ENCODE measurements at places on chromosomes 16 and 17.

GRCh38 chr16:84414789-84415326, 46.5 kb downstream of the ATP2C2 start:
- no peak for DNase-seq

DNA sequence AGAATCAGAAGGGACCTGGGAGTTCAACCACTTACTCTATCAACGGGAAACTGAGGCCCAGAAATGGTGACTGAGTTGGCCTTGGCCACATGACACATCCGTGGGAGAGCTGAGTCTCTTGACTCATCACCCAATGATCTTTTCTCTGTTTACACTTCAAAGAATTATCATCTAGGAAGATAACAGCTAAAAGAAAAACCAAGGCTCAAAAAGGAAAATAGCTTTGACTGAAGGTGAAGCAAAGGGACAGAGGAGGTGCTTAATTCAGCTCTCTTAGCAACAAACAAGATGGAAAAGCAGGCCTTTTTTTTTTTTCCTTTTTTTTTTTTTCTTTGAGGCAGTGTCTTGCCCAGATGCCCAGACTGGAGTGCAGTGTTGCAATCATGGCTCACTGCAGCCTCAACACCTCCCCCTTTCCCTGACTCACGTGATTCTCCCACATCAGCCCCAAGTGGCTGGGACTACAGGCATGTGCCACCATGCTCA, 16.7 kb downstream of the ERCC4 start:
- DNase-seq, result no peak

- DNase-seq, result peak; percentile 82
These were observed 26.3 kb upstream of the HS3ST2 start for GRCh38 chr16:22787466-22788192.

DNA sequence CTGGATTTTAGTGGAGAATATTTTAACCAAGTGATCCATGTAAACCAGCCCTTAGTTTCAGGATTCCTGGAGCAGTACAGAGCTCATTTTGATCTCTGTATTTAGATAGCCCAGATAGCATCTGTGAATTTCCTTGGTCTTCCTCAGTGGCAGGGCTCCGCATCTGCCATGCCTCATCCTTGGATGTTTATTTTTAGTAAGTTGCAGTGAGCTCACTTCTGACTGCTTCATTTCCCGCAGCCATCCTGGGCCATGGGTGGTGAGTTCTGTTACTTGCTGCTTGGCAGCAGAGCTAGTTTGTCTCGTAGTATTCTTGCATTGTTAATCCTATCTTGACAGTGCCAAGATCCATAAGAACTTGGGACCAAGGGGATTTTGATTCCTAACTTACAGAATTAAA, 33.7 kb downstream of the IST1 start:
- no peak for DNase-seq

DNA sequence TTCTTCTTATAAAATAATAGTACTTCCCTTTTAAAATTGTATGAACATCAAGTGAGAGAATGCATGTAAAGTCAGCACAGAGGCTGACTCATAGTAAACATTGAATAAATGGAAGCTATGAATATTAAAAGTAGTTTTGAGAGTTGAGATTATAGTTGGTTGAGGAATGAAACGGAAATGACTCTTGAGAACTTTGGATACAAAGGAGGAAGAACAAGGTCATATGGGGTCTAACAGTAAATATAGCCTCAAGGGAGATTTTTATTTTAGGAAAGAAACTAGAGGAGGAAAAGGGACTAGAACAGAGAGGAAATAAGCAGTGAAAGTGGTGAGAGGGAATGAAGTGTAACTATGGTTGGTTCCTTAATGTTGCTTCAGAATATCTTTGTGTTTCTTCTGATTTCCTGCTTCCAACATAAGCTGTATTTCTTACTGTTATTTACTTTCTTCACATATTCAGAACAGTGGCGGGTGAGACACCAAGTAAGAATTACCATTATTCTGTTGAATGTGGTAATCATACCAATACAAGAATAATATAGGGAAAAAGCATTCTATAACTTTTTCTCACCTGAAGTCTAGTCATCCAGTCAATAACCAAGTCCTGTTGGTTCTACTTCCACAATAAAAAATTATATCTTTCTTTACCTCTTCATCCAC, 165.1 kb downstream of the CHD9 start:
- no peak for DNase-seq

- DNase-seq, result no peak
These were observed 77.6 kb upstream of the KSR1 start for GRCh38 chr17:27378482-27379175.

DNA sequence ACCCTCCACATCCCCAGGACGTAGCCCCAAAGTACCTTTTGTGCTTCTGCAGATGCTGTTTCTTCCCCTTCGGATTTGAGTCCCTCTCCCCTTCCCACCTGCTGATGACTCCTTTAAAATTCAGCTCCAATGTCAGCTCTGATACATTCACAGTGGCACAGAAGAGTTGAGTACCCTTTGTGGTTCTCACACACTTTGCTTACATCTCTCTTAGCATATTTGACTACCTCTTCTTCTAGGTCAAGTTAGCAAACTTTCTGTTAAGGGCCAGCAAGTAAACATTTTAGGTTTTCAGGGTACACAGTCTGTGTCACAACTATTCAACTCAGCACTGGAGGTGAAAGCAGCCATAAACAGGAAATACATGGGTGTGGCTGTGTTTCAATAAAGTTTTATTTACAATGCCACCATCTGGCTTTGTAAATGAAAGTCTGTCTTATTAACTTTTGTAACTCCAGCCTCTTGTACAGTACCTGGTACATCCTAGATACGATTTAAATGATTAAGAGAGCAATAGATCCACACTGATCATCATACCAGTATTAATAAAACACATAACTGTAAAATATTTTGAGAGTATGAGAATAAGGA, 161.7 kb downstream of the SOX9 start:
- DNase-seq, result no peak

DNA sequence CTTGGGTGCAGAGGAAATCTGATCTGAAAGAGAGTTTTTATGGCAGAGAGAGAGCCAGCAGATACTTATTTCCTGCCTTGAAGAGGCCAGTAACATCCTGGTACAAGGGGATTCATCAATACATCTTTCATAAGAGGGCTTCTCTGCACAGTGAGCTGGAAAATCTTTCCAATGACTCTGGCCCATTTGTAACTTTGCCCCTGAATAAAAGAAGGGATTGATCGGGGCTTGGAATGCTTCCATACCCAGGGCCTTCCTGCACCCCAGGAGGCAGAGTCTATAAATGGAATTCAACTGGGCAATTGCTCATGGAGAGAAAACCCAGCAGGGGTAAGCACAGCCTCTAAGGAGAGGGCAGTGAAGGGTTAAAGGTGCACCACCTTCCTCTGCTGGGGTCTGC, 163.3 kb downstream of the XYLT1 start:
- no peak for DNase-seq

- DNase-seq, result no peak
These were observed 5.5 kb downstream of the MAP2K3 start for GRCh38 chr17:21289902-21290571.

DNA sequence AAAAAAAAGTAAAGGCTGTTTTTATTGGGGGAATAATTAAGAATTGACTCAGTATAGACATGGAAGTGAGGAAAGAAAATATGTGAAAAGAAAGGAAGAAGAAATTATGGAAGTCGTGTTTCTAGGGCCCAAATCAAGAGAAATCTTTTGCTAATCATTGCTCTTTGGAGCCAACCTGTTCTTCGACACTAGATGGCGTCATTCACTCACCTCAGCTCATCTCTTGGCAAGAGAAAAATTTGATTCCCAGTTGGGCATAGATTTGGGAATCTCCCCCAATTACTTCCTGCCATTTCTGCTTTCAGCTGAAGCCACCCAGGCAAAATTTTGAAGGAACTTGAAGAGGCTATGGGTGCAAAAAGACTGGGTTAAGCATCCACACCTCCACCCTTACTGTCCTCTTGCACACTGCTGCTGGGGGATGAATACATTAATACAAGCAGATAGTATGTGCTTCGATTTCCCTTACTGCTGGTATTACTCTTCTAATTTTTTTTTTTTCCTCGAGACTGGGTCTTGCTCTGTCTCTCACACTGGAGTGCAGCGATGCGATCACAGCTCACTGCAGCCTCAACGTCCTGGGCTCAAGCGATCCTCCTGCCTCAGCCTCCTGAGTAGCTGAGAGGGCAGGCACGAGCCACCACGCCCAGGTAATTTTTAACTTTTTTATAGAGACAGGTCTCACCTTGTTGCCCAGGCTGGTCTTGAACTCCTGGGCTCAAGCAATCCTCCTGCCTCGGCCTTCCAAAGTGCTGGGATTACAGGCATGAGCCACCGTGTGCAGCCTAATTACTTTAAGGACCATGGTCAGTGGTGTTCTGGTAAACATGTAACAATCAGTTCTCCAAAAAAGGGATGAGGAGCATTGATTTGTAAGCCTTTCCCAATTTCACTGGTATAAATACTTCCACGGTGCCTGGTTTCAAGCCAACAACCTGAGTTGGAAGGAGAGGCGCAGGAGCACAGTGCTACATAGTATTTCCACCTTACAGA, 13.5 kb downstream of the PSMD7 start:
- DNase-seq, result no peak

GRCh38 chr16:51443934-51444333, 292.9 kb upstream of the SALL1 start:
- no peak for DNase-seq

- no peak for DNase-seq
These were observed 16.8 kb upstream of the USP43 start for GRCh38 chr17:9628509-9628908.

DNA sequence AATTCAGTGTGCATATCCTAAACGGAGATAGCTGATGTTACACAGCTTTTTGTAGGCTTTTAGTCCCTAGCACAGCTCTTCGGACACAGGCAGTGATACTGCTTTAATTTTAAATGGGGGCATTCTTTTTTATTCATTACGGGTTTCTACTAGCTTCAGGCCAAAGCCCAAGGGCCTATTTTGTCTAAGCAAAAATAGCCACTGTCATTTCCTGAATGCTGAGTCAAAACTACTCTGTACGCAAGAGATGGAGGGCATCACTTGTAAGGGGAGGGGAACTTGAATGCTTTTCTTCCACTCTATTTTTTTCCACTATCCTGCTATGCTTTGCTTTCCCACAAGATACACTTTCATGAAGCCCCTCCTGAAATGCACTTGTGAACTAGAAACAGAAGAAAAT, 360.7 kb downstream of the PMP22 start:
- DNase-seq, result no peak

DNA sequence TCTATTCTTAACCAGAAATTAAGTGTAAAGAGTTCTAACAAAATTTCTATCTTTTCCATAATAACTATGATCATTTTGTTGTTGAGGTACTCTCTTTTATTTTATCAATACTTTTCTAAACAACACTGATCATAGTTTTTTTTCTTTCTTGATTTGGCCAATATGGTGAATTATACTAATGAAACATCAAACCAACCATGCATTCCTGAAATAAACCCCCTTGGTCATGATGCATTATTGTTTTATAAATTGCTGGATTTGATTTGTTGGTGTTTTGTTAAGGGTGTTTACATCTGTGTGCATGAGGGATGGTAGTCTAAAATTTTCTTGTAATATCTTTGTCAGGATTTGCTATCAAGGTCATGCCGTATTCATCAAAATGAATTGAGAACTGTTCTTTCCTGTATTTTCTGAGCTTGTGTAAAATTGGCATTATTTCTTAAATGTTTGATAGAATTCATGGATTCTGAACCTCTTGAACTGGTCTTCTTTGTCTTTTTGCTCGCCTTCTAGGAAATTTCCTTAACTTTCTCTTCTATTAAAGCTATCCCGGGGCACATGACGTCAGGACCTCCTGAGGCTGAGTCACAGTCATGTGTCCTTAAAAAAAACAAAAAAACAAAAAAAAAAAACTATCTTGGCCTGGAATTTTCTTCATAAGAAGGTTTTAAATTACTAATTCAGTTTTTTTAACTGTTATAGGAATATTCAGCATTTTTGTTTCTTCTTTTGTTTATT, 3.9 kb upstream of the TRIM25 start:
- no peak for DNase-seq

GRCh38 chr16:87483481-87483880, 9.3 kb downstream of the ZCCHC14 start:
- DNase-seq, result no peak

DNA sequence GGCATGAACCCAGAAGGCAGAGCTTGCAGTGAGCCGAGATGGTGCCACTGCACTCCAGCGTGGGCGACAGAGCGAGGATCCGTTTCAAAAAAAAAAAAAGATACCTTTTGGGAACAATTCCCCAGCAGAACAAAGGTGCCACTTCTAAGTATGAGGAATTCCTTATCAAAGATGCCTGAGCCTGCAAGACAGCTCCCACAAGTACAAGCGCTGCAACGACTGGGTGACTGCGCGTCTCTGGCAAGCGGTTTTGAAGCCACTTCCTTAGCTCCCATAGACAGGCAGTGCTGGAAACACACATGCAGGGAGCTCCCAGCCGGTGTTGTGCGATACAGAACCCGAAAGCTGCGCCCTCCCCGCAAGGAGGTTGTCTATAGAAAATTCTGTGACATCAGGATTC, 60.5 kb downstream of the ADCY9 start:
- no peak for DNase-seq

GRCh38 chr16:88527186-88527936, 42.8 kb upstream of the ZC3H18 start:
- DNase-seq, result no peak

DNA sequence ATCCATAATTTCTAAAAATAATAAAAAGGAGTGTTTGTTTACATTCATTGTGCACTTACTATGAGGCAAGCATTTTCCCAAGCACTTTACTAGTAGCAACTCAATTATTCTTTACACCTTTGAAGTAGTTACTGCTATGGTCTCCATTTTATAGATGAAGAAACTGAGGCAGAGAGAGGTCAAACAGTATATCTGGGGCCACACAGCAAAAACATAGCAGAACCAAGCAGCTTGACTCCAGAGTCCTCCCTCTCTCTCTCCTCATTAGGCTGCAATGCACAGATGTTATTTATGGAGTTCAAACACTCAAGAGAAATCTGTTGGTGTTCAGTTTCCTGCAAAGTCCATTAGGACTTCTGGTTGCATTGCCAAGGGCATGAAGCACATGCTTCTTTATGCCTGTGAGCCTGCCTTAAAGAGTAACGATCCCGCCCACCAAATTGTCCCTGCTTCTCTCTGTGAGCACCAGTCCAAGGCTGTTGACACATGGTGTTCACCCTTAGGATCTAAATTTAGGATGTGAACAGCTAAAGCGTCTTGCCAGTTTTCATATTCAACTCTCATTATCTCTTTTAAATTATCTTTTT, 44.0 kb downstream of the GPRC5B start:
- no peak for DNase-seq

DNA sequence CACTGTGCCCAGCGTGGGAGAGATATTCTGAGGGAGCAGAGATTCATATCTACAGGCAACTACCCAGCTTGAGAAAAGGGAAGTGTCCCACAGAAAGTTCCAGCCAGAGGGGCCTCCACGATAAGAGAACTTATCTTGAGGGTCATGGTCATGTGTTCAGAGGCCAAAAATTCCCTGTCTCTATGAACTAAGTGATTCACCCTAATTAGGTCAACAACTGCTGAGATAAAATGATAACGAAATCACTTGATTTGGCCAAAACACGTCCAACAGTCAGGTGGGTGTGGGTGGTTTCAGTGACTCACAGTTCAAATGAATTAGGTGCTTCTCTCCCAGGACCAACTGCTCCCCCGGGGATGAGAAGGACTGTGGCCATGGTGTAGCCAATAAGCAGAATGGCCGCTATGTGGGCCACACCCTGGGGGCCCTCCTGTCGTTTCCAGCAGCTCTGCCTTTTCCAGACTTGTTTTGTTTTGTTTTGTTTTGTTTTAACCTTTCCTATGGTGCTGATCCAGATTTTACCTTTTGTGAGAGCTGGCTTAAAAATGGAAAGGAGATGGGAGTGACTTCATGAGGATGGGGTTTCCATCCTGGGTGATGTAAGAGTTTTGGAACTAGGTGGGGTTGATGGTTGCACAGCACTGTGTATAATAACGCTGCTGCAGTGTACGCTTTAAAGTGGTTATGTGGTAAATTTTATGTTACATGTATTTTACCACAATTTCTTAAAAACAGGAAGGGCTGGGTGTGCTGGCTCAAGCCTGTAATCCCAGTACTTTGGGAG, 8.7 kb downstream of the DNAI2 start:
- no peak for DNase-seq

Data from fibroblast of skin of left biceps (primary cell).